ENCODE measurements at places on chromosomes 2 and 18. TPM values are rescaled to one million over a fixed set of nuclear protein-coding genes. Genes with fewer than 3 reads are reported as not detected.
A peak's percentile ranks its signal among the peaks of the same experiment; 100 is the strongest.

GRCh38 chr2:69641887-69642708, 1.4 kb downstream of the AAK1 start:
- no peak for DNase-seq

DNA sequence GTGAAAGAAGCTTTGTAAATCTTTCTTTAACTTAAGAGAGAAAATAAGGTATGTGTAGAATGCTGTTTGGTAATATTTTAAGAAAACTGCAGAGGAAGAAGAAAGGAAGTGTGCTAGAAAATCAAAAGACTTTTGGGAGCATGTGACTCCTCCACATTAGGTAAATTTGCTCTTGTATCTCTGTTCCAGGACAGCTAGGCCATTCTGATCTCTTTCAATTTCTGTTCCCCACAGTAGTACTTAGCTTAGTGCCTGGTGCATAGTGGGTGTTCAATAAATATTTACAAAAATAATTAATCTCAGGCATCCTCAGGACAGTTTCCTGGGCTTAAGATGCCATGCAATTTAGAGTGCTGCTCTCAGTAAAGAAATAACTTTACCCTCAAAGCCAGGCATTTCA, 105.0 kb downstream of the GPD2 start:
- no peak for DNase-seq

DNA sequence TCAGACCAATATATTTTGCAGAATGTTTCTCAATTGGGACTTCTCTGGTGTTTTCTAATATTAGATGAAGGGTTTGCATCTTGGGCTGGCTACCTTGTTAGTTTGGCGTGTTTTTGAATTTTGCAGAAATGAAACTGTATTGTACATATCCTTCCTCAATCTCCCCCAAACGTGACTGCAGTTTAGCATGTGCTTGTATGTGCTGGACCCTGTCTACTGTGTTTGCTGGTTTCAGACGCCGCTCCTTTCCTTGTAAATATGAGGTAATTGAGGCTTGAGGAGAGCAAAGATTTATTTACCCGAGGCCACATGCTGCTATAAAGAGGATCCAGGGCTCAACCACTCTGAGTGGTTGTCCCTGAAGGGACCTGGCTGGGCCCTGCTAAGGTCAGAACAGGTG, 57.2 kb downstream of the NGEF start:
- DNase-seq: no peak

DNA sequence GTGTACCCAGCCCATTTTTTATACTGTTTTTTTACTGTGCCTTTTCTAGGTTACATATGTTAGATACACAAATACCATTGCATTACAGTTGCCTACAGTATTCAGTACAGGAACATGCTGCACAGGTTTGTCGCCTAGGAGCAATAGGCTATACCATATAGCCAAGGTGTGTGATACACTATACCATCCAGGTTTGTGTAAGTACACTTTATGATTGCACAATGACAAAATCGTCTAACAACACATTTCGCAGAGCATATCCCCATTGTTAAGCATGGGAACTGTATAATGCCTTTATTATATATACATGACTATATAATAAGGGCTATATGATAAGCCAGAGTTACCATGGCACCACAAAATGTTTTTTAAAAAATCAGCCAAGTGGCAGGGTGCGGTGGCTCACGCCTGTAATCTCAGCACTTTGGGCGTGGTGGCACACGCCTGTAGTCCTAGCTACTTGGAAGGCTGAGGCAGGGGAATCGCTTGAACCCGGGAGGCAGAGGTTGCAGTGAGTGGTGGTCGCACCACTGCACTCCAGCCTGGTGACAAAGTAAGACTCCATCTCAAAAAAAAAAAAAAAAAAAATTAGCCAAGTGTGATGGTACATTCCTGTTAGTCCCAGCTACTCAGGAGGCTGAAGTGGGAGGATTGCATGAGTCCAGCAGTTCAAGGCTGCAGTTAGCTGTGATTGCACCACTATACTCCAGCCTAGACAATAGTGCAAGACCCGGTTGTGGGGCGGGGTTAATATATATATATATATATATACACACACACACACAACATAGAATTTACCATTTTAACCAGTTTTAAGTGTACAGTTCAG, 2.8 kb upstream of the CENPA start:
- no peak for DNase-seq

- DNase-seq: no peak
Observed at GRCh38 chr18:9734189-9734588, 26.1 kb downstream of the RAB31 start.

- DNase-seq: no peak
Observed at GRCh38 chr2:74735009-74735408, 81.0 kb downstream of the SEMA4F start.

DNA sequence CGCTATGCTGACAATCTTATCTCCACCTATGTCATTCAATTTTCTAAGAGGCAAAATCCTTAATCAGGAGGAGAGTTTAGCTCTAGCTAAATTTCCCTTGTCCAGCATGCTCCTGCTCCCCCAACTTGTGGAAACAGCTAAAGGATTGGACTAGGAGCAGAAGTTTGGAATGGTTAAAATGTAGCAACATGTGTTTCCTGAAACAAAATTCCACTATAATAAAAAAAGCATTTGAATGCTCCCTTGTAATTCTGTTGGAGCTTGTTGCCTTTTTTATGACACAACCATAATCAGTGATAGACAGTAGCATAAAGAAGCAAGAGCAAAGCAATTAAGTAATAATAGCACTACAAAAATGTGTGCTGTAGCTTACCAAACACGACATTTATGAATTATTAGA, 6.9 kb downstream of the ACTR3 start:
- no peak for DNase-seq

- peak; percentile 29 for DNase-seq
Observed at GRCh38 chr2:27407798-27408491, 1.4 kb downstream of the PPM1G start.

- peak; percentile 3 for DNase-seq
Observed at GRCh38 chr18:21362831-21363230, 120.8 kb downstream of the GREB1L start.

DNA sequence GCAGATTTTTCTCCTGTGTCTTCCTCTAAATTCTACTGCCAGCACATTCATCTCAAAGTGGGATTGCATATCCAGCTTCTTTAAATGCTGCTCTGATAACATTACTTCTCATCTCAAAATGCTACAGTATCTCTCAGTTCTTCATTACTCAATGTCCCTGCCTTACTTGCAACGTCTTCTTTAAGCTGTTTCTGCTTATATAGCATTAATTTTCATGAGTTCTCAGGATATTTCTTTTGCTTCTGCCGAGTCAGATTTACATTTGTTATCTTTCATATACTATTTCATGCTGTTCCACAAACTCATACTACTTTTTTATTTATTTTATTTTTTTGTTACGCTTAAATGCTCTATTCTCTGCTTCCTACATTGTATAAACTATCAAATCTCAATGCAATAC, 1223.5 kb upstream of the FAM98A start:
- no peak for DNase-seq

DNA sequence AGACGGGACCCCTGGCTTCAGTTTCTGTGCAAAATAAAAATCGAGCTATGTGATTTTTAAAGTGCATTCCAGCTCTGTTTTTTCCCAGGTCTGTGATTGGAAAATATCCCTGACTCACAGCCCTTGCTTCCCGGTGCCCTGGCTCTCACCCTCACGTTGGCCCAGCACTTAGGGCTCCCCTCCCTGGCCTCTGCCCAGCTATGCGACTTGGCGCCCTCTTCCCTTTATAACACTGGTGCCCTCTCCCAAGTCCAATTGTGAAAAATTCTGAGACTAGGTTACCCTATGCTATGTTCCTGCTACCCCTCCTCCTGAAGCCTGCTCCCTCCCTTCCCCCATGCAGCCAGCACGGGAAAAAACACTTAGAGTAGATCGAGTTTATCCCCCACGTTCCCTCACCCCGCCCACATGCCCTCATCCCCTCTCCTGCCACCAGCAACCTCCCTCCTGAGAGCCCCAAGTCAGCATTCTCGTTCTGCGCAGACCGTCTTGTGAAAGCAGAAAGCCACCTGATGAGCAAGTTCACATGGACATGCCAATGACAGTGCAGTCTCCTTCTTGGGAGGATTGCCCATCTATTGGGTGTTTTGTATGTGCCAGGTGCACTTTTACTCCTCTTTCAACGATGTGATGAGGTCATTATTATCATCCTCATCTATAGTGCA, 228.8 kb downstream of the VAPA start:
- DNase-seq: no peak

- DNase-seq: no peak
Observed at GRCh38 chr2:140550821-140551220, 1580.0 kb downstream of the LRP1B start.

- DNase-seq: no peak
Observed at GRCh38 chr2:27822049-27822448, 50.5 kb downstream of the MRPL33 start.

- peak; percentile 77 for DNase-seq
Observed at GRCh38 chr2:43611987-43612894, 16.4 kb upstream of the THADA start.

GRCh38 chr2:239037559-239037910, 189.7 kb downstream of the TWIST2 start:
- no peak for DNase-seq

DNA sequence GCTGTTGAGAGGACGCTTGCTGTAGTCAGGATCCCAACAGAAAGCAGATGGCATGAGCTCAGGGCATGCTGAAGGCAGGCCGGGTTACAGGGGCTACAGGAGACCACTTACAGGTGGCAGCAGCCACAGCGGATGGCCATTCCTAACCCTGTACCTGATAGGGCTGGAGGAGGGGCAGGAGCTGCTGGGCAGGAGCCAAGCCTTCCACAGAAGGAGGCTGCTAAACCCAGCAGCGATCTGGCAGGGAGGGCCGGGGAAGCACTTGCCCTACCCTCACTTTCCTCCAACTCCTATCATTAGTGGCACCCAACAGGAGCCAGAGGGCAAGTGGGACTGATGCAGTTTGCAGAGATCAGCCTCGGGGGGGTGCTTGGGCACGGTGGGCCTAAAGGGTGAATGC, 2.0 kb downstream of the ASB18 start:
- DNase-seq: no peak

DNA sequence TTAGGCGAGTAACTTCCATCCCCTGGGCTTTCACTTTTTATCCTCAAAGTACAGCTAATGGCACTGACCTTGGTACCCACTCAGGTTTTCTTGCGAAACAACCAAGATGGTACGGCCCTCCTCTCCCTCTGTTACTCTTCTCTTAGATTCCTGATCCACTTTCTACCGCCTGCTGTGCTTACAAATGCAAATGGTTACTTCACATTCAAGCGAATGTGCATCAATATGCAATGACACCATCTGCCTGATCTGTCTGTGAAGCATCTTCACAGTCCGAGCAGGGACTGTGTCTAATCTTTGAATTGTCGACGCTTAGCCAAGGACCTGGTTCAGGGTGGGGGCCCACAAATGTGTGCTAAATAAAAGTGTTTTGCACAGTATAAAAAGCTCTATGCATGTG, 112.2 kb downstream of the TRIB2 start:
- no peak for DNase-seq

GRCh38 chr18:26448714-26449159, 99.6 kb downstream of the KCTD1 start:
- DNase-seq: no peak

DNA sequence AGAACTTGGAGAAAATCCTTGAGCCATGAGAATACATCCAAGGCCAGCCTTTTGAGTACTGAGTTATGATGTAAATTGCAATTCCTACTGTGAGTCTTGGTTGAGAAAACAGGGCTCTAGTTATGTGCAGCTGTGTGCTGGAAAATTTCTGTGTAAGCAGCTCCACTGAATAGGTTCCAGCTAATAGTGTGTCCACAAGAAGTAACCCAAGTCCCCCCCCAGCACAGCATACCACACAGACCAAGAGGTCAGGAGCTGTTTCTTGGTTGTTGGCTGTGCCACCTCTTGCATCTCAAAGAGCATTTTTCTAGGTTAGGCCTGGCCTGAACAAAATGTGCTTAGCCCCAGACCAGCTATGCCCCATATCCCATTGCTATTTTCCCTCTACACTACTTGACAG, 36.8 kb upstream of the APCDD1 start:
- no peak for DNase-seq

GRCh38 chr2:195406886-195407603, 250.0 kb upstream of the SLC39A10 start:
- DNase-seq: no peak

DNA sequence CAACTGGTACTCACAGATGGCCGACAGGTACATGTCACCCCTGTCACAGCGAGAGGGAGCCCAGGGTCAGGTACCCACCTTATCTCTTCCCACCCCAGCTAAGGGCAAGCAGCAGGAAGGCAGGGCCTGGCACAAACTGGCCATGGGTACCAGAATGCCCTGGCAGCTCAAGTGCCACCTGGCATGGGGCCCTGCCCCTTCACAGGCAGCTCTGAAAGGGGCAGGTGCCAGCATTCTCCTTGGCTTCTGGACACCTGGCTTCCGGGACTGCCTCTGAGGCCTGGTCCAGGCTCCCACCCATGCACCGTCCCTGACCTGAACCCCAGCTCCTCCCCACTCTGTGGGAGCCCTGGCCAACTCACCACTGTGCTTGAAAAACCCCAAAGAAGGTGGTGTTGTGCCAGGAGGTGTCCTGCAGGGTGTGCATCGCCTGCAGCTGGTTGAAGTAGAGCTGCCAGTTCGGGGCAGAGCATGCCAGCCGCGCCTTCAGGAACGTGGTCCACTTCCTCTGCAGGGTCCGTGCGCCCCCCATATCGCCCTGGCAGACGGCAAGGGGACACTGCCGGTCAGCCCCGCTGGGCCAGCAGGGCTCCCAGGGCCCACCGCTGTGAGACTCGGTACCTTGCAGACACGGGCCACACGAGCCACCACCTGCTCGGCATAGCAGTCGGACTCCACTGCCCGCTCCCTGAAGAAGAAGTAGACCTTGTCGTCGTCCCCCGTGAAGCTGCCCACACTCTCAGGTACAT, 5.4 kb downstream of the SEMA4C start:
- DNase-seq: no peak

DNA sequence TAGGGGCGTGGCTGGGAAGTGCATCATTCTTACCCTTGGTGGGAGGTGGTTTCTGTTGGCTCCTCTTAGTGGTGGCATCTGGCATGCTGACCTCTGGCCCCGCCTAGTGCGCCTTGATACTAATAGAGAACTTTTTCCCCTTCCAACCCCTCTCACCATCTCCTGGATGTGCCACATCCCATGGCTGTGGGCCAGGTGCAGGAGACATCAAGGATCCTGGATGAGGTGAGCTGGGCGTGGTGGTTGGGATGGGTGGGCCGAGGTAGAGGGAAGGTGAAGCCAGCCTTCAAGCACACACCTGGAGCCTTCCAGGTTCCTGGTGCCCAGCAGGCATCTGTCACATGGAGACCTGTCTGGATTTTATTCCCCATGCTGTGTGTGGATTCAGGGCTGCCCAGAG, 149.2 kb downstream of the DYSF start:
- DNase-seq: no peak

The POTEF gene
- total RNA-seq: 8.4 TPM

The POTEI gene
- total RNA-seq: 1.3 TPM

The ANKRD53 gene
- total RNA-seq: 1.2 TPM

The POTEC gene
- total RNA-seq: not detected

The CNRIP1 gene
- 37.3 TPM for total RNA-seq

The MROH2A gene
- total RNA-seq: not detected

The FAP gene
- total RNA-seq: not detected

The NT5DC4 gene
- not detected for total RNA-seq

The SCN7A gene
- 0.39 TPM for total RNA-seq
